Activated CD8-positive, alpha-beta T cell treated with anti-CD3 and anti-CD28 coated beads for 36 hours (primary cell): ENCODE measurements at places on chromosomes 2 and 18. TPM values are rescaled to one million over a fixed set of nuclear protein-coding genes. Genes with fewer than 3 reads are reported as not detected.
A peak's percentile ranks its signal among the peaks of the same experiment; 100 is the strongest.

Gene KIAA2012
- not detected for total RNA-seq

Gene FLACC1
- 0.59 TPM for total RNA-seq

Gene CD8A
- total RNA-seq = 419 TPM

GRCh38 chr2:95036596-95037383 is 11.3 kb downstream of the MAL start:
- peaks cover 77% of the 10 kb centered on the region for H3K4me1 ChIP-seq
- H3K36me3 ChIP-seq = peaks cover 18% of the 10 kb centered on the region
- no peak overlapping the region for H3K4me3 ChIP-seq

DNA sequence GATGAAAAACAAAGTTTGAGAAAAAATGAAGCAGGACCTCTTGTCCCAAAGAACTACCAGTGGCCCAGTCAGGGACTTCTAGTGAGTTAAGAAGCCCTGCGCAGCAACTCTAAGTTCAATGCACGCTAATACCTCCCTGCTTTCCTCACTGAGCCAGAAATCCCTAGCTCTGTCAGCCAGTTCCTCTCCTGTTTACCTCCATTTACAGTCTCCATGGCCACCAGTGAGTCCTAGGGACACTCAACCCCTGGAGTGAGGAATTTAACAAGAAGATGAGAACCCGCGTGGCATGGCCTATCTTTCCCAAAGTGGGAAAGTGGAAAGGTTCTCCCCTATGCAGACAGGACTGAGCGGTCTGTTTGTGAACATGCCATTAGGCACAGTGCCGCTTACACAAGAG is 31.0 kb downstream of the MRPL33 start:
- DNase-seq = no peak
- no peaks in the 10 kb centered on the region for H3K4me1 ChIP-seq
- H3K27ac ChIP-seq = no peak overlapping the region

- H3K4me3 ChIP-seq = no peak overlapping the region
- peaks cover 68% of the 10 kb centered on the region for H3K4me1 ChIP-seq
- no peaks in the 10 kb centered on the region for H3K27me3 ChIP-seq
- no peak for DNase-seq
- peak overlapping the region; percentile 56 for H3K27ac ChIP-seq
These were observed 104.6 kb downstream of the PTPN4 start for GRCh38 chr2:119864318-119864717.

DNA sequence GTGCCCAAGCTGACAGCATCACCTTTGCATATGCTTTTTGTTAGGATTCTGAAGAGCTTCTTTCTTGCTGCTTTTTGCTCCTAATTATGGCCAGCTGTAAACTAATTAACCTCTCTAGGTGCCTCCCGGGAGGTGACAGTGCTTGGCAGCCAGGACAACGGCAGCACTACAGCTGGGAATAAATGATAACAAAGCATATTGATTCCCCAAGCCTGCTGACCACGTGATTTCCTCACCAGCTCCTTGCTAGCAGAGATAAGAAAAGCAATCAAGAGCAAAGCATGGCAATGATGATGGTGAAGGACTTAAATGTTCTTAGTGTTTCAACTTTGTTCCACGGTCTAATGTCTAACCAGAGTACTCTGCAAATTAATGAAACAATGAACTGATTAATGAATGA is 1074.4 kb upstream of the GYPC start:
- H3K4me3 ChIP-seq = no peak overlapping the region
- H3K4me1 ChIP-seq = no peaks in the 10 kb centered on the region
- no peaks in the 10 kb centered on the region for H3K36me3 ChIP-seq

DNA sequence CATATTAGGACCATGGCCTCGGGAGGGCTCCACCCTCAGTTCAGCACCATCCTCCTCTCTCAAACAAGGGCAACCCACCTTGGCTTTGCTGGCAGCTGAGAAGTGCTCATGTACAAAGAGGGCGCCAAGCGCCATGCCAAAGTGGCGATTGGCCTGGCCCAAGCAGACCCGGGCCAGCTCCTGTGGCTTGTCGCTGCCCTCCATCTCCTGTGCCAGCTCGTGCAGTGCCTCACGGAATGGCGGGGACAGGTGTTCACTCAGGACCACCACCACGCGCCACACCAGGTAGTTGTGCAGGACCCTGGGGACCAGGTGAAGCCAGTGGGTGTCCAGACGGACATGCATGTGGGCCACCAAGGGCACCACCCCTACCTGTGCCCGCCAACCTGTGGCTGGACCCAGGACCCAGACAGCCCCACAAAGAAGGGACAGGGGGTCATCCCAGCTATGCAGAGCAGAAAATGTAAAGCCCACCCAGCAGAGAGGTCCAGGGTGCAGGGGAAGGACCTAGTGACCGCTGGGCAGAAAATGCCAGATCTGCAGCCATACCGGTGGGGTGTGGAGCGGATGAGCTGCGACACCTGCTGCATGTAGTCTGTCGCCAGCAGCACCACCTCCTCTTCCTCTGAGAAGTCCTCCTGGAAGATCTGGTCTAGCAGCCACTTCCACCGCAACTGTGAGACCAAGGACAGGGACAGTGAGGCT is 3.6 kb downstream of the ECEL1 start:
- no peak overlapping the region for H3K4me3 ChIP-seq
- peaks cover 31% of the 10 kb centered on the region for H3K27me3 ChIP-seq
- DNase-seq = no peak

DNA sequence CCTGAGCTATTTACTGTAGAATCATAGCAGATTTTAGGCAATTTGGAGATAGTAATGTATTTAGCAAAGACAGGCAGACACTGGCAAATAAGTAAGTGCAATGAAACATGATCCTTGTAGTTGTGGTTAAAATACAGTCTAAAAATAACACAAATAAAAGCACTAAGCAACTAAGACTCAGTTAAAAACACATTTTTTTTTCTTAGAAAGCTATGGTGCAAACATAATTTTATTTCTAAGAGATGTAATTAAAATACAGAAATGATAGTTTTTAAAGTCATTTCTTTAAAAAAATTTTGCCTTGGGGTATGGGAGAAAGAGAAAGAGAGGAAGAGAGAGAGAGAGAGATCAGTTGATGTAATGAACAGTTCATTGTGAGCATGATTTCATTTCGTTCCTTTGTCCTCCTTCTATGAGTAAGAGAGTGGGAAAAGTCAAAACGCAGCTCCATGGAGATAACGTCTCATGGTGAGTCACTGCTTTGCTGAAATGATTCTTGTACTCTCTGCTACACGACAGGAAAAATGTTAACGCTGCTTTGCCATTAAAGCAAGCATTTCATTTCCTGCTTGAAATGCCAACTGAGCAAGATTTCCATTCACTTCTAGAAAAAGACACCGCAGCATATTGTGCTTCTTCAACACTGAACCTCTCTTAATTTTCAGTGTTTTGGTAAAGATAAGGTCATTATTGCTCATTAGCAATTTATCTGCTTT is 61.3 kb upstream of the PGAP1 start:
- DNase-seq = peak; percentile 69
- H3K27me3 ChIP-seq = no peaks in the 10 kb centered on the region
- H3K4me1 ChIP-seq = peaks cover 67% of the 10 kb centered on the region
- H3K36me3 ChIP-seq = peaks cover 59% of the 10 kb centered on the region
- peak overlapping the region; percentile 21 for H3K4me3 ChIP-seq

DNA sequence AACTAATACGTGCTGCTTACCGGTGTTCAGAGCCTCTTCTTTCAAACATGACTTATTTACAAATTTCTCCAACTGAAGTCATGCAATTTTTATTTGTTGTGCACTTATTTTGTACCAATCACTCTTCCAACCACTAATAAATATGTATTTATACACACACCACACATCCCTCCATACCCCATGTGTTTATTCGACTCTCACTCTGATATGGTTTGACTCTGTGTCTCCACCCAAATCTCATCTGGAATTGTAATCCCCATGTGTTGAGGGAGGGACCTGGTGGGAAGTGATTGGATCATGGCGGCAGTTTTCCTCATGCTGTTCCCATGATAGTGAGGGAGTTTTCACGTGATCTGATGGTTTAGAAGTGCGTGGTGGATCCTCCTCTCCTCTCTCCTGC is 49.5 kb upstream of the ACYP2 start:
- no peaks in the 10 kb centered on the region for H3K36me3 ChIP-seq
- no peaks in the 10 kb centered on the region for H3K4me1 ChIP-seq
- no peak for DNase-seq
- H3K4me3 ChIP-seq = no peak overlapping the region
- no peaks in the 10 kb centered on the region for H3K27me3 ChIP-seq

GRCh38 chr2:218005028-218005427 is 2.2 kb upstream of the TNS1 start:
- no peak overlapping the region for H3K27ac ChIP-seq
- peaks cover 20% of the 10 kb centered on the region for H3K27me3 ChIP-seq
- H3K36me3 ChIP-seq = no peaks in the 10 kb centered on the region
- peaks cover 3% of the 10 kb centered on the region for H3K4me1 ChIP-seq

DNA sequence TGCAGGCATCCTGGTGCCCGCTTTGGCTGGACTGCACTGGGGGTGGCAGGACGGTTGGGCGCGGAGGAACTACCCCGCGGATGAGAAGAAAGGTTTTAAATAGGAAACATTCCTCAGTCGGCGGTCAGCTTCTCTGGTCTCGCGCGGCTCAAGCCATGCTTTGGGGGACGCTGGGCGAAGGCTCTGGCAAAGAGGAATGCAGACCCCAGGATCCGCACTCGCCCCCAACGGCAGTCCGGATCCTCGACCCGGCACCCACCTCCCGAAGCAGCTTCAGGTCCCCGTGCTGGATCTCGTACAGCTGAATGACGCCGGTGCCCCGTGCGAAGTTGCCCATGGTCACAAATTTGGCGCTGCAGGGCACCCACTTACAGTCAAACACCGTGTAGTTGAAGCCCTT is 686 bp upstream of the PNO1 start:
- no peaks in the 10 kb centered on the region for H3K27me3 ChIP-seq
- no peak for DNase-seq
- H3K27ac ChIP-seq = peak overlapping the region; percentile 100

- no peak overlapping the region for H3K27ac ChIP-seq
- no peak overlapping the region for H3K4me3 ChIP-seq
- no peaks in the 10 kb centered on the region for H3K36me3 ChIP-seq
- H3K4me1 ChIP-seq = no peaks in the 10 kb centered on the region
These were observed 84.3 kb downstream of the COL4A4 start for GRCh38 chr2:227079726-227080125.

DNA sequence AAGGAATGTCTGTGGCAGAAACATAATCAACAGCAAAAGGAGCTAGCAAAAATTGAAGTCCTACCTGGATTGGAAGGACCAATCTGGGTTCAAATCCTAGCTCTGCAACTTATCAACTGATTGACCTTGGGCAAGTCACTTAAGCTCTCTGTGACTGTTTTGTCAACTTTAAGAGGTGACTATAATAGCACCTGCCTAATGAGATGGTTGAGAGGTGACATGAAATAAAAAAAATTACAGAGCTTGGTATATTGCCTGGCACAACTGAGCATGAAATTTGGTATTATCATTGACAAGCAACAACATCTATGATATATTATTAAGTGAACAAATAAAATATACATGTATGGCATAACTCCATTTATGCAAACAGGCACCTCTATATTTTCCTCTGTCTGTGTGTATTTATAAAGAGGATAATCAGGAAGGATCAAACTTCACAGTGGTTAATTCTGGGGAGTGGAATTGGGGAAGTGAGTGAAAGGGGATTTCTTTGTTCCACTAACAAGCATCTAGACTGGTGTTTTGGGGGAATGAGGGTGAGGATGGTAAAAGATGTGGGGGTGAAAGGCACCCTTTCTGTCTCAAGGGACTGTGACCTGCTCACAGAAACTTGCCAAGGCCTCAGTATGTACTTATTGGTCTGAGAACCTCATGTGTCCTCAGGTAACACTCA is 132.8 kb upstream of the SERTAD2 start:
- no peaks in the 10 kb centered on the region for H3K4me1 ChIP-seq
- no peak overlapping the region for H3K27ac ChIP-seq
- no peaks in the 10 kb centered on the region for H3K27me3 ChIP-seq
- no peak overlapping the region for H3K4me3 ChIP-seq
- DNase-seq = no peak

DNA sequence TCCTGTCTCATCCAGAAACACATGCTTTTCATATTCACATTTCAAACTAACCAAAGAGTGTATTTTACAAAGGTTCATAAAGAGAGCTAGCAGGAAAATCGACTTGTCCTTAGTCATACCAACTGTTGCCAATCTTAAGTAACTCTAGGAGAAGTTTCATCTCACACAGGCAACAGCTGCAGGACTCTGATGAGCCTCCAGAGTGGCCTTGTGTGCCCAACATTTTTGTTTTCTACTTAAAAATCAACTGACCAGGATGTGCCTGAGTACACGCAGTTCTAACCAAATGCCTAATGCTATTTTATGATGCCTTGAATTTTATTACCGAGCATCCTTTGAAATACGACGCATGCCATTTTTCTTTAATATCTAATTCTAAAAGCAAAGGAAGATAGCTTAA is 595.9 kb upstream of the LRRTM4 start:
- no peaks in the 10 kb centered on the region for H3K4me1 ChIP-seq
- H3K27ac ChIP-seq = no peak overlapping the region
- DNase-seq = no peak
- no peak overlapping the region for H3K4me3 ChIP-seq
- H3K27me3 ChIP-seq = no peaks in the 10 kb centered on the region

- no peaks in the 10 kb centered on the region for H3K36me3 ChIP-seq
- H3K4me3 ChIP-seq = no peak overlapping the region
- no peaks in the 10 kb centered on the region for H3K27me3 ChIP-seq
- no peak for DNase-seq
These were observed 75.0 kb downstream of the NRXN1 start for GRCh38 chr2:50956886-50957285.

DNA sequence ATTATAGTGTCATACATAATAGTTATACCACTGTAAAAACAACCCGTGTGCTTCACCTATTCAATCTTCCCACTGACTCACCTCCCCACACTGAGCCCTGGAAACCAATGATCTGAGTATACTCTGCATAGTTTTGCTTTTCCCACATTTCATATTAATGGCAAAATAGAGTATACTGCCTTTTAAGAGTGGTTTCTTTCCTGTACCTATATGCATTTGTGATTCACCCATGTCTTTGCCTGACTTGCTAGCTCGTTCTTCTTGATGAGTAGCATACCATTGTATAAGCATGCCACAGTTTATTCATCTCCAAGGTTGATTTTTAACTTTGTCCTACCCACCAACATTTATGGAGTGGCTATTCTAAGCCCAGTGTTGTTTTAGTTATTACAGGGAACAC is 686.4 kb downstream of the PLCL1 start:
- H3K27ac ChIP-seq = no peak overlapping the region
- no peaks in the 10 kb centered on the region for H3K36me3 ChIP-seq
- DNase-seq = no peak
- H3K4me3 ChIP-seq = no peak overlapping the region
- peaks cover 2% of the 10 kb centered on the region for H3K27me3 ChIP-seq

DNA sequence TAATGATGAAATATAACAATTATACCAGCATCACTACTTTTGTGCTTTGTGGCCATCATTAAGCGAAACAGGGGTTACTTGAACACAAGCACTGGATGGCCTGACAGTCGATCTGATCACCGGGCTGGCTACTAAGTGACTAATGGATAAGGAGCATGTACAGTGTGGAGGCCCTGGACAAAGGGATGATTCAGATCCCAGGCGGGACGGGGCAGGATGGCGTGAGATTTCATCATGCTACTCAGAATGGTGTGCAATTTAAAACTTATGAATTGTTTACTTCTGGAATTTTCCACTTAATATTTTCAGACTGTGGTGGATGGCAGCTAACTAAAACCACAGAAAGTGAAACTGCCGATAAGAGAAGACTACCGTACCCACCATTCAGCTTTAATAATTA is 7.0 kb upstream of the CLIP4 start:
- no peak for DNase-seq
- no peak overlapping the region for H3K4me3 ChIP-seq
- no peaks in the 10 kb centered on the region for H3K27me3 ChIP-seq

- H3K4me3 ChIP-seq = no peak overlapping the region
- no peak for DNase-seq
- no peaks in the 10 kb centered on the region for H3K27me3 ChIP-seq
- H3K36me3 ChIP-seq = peaks cover 17% of the 10 kb centered on the region
- H3K27ac ChIP-seq = no peak overlapping the region
- no peaks in the 10 kb centered on the region for H3K4me1 ChIP-seq
These were observed 78.6 kb downstream of the FAM228A start for GRCh38 chr2:24253303-24253919.
